ENCODE measurements at places on chromosomes 6 and 20.

DNA sequence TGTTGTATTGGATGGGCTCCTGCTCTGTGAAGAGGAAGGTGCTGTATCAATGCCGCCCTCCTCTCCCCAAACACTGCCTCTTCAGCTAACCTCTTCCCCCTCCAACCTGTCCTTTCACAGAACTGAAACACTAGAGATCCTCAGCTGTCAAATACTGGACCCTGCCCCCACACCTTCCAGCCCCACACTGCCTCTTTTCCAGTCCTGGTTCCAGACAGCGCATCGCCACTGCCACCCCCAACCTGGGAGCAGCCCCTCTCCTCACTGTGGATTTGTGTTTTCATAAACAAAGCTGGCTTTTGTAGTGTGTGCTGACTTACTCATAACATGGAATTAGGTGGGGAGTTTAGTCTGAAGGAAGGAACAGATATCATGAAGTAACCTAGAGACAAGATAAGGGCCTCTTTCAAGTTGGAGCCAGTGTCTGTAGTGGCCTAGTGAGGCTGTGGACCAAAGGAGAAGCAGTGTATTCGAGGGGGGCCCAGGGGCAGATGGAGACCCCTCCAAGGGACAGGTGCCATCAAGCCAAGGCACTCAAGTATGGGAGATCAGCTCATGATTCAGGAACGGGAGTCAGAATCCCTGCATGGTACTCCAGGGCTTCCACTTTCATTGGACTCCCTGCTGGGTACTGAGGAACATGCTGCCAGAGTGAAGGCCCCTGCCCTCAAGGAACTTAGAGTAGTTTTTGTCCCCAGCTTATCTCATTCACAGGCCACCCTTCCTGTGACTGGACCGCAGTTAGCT lies 2.1 kb downstream of the SCUBE3 start:
- no peak for DNase-seq

DNA sequence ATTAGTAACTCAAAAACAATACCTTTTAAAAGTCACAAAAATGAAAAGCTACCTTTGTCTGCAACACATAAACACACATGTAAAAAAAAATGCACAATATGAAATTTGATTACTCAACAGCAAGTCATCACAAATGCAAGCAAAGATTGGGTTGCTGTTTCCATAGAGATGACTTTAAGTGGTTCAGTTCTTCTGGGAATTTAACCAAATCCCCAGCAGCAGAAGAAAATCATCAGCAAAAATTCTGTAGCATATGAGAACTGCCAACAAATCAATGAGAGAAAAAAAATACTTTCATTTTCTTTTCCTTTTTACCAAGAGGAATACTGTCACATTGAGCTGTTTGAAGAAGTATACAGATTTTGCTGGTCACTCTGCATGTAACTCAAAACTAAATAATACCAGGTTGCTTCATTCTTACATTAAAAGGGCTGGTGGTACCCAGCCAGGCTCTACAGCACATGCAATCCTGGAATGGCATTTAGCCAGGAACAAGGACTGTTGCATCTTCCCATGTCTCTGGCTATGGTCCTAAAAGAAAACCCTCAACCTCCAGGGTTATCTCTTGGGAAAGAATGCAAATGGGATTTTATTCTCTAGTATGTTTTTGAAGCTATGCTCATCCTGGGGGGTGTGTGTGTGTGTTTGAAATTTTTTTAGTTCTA lies 158.3 kb downstream of the OPRM1 start:
- no peak for DNase-seq

DNA sequence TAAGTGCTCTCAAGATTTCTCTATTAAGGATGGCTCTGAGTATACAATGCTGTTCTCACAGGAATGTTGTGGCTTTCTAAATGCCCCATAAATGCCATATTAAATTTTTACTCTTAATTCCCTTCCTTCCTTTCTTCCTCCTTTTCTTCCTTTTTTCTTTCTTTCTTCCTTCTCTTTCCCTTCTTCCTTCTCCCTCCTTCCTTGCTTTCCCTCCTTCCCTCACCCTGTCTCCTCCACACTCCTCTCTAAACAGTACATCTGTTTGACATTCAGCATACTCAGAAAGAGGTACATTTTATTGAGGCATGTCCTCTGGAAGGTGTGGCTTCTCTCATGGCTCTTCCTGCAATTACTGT lies 433 bp upstream of the SLC17A1 start:
- no peak for DNase-seq

DNA sequence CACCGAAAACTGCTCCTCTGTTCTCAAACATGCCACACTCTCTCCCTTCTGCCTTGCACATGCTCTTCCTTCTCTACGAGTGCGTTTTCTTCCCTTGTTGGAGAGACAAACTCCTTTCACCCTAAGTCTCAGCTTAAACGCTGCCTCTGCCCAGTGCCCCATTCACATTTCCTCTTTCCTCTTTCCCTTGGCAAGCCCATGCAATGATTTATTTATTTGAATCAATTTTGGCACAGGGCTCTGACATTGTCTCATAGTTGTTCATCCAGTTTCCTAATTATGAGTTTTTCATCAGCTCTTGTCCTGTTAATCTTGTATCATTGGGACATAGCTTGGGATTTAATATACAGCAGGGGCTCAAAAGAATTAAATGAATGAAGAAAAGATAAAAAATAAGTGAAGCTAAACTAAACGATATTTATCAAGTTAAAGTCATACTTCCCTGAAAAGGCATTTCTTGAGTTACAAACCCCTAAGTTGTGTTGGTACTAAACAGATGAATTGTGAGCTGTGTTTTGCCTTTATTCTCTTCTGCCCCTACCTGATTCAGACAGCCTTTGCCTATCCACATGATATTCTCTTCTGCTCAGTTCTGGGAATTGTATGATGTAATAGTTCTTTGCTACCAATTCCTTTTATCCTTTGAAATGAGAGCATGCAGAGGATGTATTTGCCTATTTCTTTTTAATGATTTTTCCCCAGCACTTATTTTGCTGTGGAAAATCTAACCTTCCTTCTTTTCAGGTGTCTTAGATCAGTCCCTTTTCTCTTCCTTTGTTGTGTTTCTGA lies 704.4 kb downstream of the UTRN start:
- no peak for DNase-seq

DNA sequence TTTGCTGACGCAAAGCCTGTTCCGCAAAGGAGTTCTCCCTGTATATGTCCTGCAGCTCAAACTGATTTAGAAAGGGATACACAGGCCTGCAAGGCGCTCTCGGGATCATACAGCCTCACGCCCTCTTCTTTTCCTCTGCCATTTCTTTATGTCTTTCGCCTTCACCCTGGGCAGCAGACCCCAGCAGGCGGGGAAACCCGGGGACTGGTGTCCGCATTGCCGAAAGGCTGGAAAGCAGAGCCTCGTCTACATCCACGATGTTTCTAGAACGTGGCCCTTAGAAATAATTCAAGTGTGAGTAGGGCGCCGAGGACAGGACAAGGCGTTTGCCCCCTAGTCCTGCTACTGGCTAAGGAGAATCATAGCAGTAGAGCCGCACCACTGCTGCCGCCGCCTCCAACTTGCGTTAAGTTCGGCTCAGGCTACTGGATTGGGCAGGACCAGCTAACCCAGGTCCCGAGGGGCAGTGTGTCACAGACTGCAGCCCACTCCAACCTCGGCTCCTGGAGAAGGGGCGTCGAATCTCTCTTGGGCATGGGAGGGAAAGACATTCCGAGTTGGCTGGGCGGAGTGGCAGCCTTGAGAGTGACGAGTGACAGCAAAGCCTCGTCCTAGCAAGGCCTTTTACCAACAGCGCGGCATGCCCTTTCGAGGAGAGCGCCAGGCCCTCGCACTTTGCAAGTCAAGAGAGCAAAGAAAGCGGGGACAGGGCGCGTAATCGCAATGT lies 2.6 kb upstream of the TBX18 start:
- DNase-seq = no peak

- DNase-seq = no peak
Observed at GRCh38 chr20:7496394-7496991, 443.8 kb downstream of the HAO1 start.

DNA sequence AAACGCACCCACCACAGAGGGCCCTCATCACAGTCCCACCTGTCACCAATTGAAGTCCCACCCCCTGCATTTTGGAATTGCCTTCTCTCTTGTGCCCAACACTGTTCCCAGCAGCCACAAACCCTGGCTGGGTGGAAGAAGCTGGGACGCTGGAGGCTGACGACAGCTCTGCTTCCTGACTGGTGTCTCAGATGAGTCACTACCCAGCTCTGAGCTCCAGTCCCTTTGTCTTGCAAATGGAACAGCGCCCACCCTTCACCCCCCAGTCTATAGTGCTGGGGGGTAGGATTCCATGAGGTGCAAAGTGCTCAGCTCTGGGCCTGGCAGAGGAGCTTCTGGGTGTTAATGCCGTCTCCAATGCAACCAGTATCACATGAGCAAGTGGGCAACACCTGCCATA lies 85.3 kb downstream of the DLGAP4 start:
- DNase-seq = no peak

DNA sequence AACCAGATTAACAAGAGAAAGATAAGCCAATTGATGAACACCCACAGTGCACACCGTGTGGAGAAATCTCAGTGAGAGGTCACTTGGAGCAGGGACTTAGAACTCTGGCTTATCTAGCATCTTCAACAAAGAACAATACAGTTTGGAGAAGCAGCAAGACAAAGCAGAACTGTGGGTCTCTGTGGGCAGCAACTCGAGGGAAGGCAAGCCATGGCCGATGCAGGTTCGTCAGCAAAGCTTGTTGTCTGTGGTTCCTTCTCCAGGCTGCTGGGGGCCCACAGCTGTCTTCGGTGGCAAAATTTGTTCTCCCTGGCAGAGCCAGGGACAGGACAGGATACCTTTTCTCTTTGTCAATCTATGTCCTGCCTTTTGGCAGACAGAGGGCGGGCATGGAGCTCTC lies 22.1 kb downstream of the RPP40 start:
- no peak for DNase-seq

Data from stimulated activated CD4-positive, alpha-beta T cell treated with anti-CD3 and anti-CD28 coated beads, Interleukin-1b, Interleukin-23, amount 100 ng/mL, for 1 hour (primary cell).